ENCODE measurements at places on chromosomes 3 and 15.

DNA sequence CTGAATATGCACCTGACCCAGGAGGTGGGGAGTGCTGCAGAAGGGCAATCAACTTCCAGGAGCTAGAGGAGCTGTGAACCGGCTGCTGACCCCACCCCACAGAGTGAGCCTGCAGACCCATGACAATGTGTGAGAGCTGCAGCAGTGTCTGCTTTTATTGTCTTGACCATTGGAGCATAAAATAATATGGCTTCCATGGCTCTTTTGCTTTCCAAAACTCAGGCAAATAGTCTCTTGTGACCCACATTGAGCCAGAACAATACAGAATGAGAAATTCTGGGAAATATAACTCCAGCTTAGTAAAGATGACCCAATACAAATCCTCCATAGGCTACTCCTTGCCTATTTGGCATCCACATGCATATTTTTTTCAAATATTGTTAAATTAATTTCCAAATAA is 309.6 kb downstream of the PYDC2 start:
- DNase-seq: no peak

GRCh38 chr15:87604857-87605446 is 651.6 kb downstream of the NTRK3 start:
- no peak for DNase-seq

GRCh38 chr15:74109713-74110112 is 20.7 kb upstream of the ISLR2 start:
- no peak for DNase-seq

- peak; percentile 90 for DNase-seq
Measured at GRCh38 chr3:33392703-33393125, 47.5 kb downstream of the UBP1 start.

- DNase-seq: no peak
Measured at GRCh38 chr3:177642804-177643125, 445.5 kb upstream of the TBL1XR1 start.
